Daoy (cell line): ENCODE measurements at places on chromosomes 1 and 21. TPM values are rescaled to one million over a fixed set of nuclear protein-coding genes. Genes with fewer than 3 reads are reported as not detected.

GRCh38 chr1:234610666-234611224 is 767 bp upstream of the IRF2BP2 start:
- peak; percentile 97 for DNase-seq

ORC1 gene
- total RNA-seq: 32.6 and 39.5 TPM in 2 replicates

LRRC41 gene
- 50.2 and 61.0 TPM in 2 replicates for total RNA-seq

UROD gene
- total RNA-seq: 90.6 and 118 TPM in 2 replicates

DNA sequence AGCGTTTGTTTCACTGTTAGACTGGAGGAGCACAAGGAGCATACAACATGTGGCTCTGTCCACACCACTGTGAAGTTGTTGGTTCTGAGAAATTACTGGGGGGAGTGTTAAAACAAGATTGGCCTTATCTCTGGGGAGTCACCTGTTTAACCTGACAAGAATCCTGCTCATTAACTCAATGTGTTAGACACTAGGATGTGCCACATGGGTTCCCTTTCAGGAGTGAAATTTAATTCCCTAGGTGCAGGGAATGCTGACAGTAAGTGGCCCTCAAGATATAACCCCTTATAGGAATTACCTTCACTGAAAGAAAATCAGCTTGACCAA is 45.8 kb upstream of the WNT2B start:
- no peak for DNase-seq

DNA sequence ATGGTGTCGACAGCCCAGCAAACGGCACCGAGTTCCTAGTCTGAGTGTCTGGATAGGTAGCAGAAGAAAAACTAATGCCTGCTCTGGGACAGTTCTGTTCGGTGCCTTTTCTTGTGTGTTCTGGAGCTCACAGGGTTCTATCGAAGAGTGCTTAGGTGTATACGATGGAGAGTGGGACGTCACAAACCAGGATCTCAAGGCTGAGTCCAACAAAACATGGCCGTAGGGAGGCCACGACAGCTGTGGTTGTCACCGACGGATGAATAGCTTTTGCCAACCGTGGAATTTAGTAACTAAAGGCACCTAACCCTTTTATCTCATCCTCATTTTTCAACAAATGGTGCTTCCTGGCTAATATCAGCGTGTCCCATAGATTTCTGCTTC is 635 bp upstream of the SYNJ1 start:
- no peak for DNase-seq

- peak; percentile 94 for DNase-seq
Observed at GRCh38 chr21:32516756-32517649, 68.3 kb downstream of the TCP10L start.

GRCh38 chr1:113871597-113872113 is at the start of gene PTPN22:
PTPN22 (minus strand) TSS chr1:113871712.
- DNase-seq: peak; percentile 88

GRCh38 chr1:29457496-29458368 is 221.4 kb downstream of the PTPRU start:
- DNase-seq: no peak

GRCh38 chr21:33386222-33386784 is 16.9 kb upstream of the IFNGR2 start:
- peak; percentile 41 for DNase-seq

- DNase-seq: no peak
Observed at GRCh38 chr1:31783846-31784245, 19.7 kb upstream of the ADGRB2 start.

TMEM59 gene
- 177 and 229 TPM in 2 replicates for total RNA-seq

DNA sequence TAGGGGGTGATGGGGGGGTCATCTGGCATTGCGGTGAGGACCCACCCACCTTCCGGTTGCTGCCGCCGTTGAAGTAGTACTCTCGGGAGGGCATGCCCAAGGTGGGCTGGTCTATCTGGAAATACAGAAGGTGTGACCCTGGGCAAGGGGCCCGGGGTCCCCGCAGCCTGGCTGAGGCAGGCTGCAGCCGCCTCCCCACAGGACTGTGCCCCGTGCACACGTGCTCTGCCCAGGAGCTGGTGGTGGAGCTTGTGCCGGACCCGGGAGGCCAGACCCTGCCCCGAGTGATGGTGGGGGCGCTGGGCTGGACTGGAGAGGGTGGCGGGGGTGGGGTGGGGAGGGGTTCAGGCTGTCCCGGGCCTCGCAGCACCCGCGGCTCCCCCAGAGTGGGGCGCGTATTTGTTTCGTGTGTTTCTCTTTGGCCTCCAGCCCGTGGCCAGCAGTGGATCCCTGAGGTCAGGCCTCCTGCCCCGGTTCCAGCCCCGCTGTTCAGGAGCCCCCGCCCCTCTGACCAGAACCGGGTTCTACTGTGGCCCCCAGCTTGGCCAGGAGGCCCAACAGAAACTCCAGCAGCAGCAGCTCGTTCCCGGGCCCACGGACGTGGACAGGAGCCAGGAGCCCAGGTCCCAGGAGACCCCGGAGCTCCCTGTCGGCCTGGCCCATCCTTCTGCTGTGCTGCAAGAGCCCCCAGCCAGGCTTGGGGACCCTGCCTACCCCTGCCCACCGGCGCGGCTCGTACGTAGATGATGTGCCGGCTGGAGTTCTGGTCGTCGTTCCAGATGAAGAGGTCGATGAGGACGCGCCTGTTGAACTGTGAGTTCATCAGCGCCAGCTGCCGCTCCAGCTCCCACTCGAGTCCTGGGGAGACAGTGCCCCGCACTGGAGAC is 19.2 kb downstream of the PRXL2B start:
- no peak for DNase-seq

MYCL gene
- total RNA-seq: 1.5 TPM in 2 replicates

GPN2 gene
- total RNA-seq: 13.3 and 16.7 TPM in 2 replicates

ARMH1 gene
- total RNA-seq: not detected in 2 replicates

- DNase-seq: no peak
Observed at GRCh38 chr1:6783936-6784559, 1.2 kb upstream of the CAMTA1 start.

DNA sequence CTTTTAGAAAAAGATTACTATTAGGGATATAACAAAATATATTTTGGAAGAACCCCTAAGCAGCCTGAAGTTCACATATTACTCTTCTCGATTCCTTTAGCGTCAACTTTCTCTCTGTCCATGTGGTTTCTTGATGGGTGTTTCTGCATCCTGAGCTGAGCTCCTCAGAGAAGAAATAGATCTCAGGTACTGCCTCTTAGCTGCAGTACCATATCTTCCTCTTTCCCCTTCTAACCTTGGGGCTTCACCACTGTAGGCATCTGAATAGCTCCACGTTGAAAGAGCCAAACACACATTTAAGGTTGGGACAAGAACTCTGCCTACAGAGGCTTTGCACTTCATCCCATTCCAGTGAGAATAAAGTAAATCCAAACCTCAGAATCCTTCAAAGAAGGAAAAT is 59.2 kb downstream of the SAMSN1 start:
- no peak for DNase-seq

VHLL gene
- total RNA-seq: not detected in 2 replicates

FCRL5 gene
- not detected in 2 replicates for total RNA-seq

- DNase-seq: no peak
Observed at GRCh38 chr1:110225212-110225611, 15.1 kb downstream of the KCNC4 start.

DNA sequence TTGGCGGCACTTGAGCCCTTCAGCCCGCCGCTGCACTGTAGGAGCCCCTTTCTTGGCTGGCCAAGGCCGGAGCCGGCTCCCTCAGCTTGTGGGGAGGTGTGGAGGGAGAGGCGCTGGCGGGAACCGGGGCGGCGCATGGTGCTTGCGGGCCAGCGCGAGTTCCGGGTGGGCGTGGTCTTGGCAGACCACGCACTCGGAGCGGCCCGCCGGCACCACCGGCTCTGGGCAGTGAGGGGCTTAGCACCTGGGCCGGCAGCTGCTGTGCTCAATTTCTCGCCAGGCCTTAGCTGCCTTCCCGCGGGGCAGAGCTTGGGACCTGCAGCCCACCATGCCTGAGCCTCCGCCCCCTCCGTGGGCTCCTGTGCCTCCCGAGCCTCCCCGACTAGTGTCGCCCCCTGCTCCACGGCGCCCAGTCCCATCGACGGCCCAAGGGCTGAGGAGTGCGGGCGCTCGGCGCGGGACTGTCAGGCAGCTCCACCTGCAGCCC is 673.7 kb upstream of the BRINP3 start:
- DNase-seq: no peak

GRCh38 chr1:21623410-21623961 is 45.7 kb downstream of the RAP1GAP start:
- DNase-seq: peak; percentile 41

AGO3 gene
- total RNA-seq: 18.4 and 43.9 TPM in 2 replicates

DNA sequence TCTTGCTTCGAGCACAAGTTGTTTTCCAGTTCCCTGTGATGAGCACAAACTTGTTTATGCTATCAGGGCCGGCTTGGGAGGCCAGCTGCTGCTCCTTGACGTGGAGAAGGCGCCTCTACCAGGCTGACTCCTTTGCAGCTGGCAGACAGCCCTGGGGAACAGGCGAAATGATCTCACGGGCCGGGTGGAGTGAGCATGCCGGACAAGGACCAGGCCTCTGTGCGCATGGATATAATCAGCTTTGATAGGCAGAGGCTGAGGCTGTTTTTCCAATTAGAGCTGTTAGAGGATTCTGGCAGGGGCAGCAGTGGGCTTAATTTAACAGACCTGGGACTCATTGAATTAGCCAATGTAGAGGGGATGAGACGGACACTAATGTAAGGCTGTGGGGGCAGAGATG is 38.9 kb downstream of the FAM163A start:
- no peak for DNase-seq

GRCh38 chr1:55313903-55314302 is 98.7 kb upstream of the USP24 start:
- DNase-seq: no peak

- DNase-seq: no peak
Observed at GRCh38 chr1:228717081-228717480, 18.2 kb upstream of the RHOU start.

RGS4 gene
- 68.6 and 81.8 TPM in 2 replicates for total RNA-seq

LCK gene
- 0.06 TPM in 1 of 2 replicates, not detected in the other for total RNA-seq

- no peak for DNase-seq
Observed at GRCh38 chr21:36966821-36967768, 626 bp upstream of the HLCS start.

SPATA46 gene
- not detected in 2 replicates for total RNA-seq

DNA sequence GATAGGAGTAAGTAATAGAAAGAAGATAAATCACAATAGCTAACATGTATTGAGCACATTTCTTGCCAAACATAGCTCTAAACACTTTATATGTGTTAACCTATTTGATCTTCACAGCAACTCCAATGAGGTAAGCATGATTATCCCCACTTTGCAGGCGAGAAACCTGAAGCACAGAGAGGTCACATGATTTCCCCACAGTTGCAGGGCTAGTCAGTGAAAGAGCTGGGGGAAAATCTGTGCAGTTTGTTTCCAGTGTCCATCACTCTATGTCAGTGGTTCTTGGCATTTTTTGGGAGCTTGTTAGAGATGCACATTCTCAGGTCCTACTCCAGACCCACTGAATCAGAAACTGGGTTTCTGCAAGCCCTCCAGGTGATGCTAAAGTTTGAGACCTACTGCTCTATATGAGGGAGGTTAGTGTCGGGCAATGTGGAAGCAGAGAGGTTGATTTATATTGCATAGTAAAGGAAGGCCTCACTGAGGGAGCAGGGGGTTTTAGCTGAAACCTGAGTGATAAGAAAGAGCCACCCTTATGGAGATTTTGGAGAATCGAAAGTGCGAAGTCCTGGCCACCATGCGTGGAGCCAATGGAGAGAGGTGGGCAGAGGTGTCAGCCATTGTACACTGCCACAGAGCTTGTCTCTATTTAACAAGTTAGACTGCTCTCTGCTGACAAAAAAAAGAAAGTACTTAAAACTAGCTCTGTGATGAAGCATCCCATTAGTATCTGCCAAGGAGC is 20.9 kb downstream of the MCOLN3 start:
- no peak for DNase-seq

DNA sequence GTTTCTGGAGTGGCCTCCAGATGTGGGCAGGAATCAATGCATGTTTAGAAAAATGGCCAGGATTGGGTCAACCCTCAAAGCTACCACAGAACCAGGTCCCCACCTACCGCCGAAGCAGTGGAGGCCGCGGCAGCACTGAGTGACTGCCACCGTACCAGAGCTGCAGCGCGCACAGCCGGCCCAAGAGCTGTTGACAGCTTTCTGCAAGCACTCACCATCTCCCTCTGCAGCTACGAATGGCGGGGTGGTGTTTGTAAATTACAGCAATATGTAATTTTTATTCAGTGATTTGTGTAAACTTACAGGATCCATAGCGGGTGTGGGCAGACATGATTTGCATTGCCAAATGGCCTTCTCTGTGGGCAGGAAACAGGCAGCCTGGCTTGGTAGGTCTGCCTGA is 96.4 kb downstream of the CAMK2N1 start:
- no peak for DNase-seq

DNA sequence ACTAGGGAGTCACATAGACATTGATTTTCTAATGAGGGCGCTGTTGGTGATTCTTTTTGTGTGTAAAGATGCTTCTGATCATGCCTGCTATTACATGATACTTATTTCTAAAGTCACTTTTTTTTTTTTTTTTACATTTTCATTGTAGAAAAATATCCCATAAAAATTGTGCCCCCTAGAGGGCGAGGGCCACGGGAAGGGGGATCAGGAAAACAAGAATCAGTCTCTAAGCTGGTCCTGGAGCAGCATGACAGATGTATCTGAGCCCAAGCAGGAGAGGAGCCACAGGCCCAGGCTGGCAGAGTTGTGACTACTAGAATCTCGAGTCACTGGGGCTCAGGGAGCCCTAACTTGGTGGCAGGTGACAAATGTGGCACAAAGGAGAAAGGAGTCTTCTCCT is 28.1 kb downstream of the ZSCAN20 start:
- DNase-seq: no peak

CHODL gene
- 0.29 TPM in 1 of 2 replicates, not detected in the other for total RNA-seq

DNA sequence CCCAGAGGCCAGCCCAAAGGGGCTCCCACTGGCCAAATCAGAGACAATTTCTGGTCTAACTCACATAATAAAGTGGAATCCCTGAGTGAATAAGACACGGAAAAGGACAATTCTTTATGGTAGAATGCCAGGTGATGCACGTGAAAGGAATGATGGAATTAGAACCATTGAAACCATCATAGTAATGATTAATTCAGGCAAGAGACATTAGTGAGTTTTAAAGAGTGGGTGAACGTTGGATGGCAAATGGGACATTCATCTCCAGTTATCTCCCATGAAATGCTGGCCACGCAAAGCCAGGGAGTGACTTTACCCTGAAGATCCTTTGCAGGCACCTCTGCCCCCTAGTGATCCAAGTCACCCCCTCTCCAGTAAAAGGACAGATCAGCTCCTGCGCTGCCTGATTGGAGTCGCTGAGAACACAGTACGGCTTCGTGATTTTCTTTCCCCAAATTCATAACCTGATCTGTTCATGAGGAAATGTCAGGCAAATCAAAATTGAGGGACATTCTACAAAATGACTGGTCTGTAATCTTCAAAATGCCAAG is 87.5 kb downstream of the AJAP1 start:
- DNase-seq: no peak

- DNase-seq: no peak
Observed at GRCh38 chr1:74399249-74399648, 113.2 kb downstream of the LRRC53 start.
